ENCODE measurements at places on chromosomes 13 and 19.

DNA sequence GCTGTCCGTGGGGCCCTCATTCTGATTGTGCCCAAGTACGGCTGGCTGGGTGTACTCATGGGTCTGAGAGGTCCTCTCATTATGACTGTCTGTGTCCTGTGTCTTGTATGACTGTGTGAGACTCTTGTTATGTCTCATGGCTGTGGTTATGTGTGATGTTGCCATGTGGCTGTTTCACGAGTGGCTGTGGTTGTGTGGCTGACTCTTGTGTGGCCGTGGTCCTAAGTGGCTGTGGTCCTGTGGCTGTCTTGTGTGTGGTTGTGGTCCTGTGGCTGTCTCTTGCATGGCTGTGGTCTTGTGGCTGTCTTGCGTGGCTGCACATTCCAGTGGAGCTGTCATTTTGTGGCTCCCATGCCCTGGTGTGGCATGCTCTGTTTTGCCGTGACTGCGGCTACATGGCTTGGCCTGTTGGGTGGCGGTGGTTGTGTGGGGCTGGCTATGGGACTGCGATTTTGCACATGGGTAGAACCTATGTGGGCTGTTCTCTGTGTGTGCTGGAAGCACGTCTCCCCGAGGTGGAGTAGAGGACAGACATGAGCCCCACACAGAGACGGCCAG is 2.5 kb downstream of the LYL1 start:
- no peak for DNase-seq

GRCh38 chr19:51708811-51709210 is 15.0 kb downstream of the HAS1 start:
- DNase-seq, result no peak

DNA sequence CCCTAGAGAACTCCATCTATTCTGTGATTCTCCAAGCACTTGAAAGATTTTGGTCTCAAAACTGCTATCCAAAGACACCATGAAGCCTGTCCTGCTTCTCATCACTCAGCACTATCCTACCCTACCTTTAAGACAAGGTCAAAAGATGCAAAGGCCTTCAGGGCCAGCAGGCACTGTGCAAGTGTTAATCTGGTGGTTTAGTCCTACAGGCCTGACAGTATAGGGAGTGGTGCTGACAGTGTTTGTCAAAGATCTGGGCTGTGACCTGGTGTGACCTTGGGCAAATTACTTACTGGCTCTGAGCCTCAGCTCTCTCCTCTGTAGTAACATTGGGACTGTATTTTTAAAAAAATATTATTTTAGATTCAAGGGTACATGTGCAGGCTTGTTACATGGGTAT is 28.0 kb downstream of the SIAH3 start:
- DNase-seq, result no peak

- no peak for DNase-seq
Observed at GRCh38 chr13:31805841-31806240, 66.5 kb downstream of the RXFP2 start.

- no peak for DNase-seq
Observed at GRCh38 chr19:53102206-53102755, 941 bp downstream of the ZNF160 start.

DNA sequence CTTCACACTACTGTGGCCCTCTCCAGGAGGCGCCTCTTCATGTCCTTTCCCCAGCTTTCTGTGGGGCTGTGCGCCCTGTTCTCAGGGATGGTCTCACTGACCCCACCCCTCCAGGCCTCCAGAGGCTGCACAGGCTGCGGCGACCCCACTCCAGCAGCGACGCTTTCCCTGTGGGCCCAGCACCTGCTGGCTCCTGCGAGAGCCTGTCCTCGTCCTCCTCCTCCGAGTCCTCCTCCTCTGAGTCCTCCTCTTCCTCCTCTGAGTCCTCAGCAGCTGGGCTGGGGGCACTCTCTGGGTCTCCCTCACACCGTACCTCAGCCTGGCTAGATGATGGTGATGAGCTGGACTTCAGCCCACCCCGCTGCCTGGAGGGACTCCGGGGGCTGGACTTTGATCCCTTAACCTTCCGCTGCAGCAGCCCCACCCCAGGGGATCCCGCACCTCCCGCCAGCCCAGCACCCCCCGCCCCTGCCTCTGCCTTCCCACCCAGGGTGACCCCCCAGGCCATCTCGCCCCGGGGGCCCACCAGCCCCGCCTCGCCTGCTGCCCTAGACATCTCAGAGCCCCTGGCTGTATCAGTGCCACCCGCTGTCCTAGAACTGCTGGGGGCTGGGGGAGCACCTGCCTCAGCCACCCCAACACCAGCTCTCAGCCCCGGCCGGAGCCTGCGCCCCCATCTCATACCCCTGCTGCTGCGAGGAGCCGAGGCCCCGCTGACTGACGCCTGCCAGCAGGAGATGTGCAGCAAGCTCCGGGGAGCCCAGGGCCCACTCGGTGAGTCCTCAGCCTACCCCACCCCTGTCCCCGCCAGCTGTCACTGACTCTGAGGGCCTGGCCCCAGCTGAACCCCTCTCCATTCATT is 11.2 kb downstream of the ARHGAP33 start:
- no peak for DNase-seq

DNA sequence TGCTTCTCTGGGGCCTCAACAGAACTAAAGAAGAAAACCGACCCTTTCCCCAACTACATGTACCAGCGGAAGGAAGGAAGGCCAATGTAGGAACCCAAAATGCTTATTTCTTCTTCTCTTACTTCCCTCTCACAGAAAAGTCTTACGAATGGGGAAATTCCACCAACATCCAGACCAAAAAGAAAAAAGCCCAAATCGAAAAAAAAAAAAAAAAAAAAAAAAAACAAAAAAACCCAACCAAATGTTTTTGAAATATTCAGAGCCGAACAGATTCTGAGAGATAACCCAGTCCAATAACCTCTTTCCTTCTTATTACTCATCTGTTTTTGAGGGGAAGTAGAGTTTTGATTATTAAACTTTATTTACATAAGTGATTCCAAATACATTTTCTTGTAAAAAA is 3.9 kb downstream of the PPM1N start:
- DNase-seq, result no peak

GRCh38 chr13:59435024-59435423 is 728.7 kb downstream of the DIAPH3 start:
- no peak for DNase-seq

- no peak for DNase-seq
Observed at GRCh38 chr19:47095476-47096099, 18.0 kb downstream of the ZC3H4 start.

GRCh38 chr13:39373145-39373544 is 229.8 kb downstream of the LHFPL6 start:
- no peak for DNase-seq

DNA sequence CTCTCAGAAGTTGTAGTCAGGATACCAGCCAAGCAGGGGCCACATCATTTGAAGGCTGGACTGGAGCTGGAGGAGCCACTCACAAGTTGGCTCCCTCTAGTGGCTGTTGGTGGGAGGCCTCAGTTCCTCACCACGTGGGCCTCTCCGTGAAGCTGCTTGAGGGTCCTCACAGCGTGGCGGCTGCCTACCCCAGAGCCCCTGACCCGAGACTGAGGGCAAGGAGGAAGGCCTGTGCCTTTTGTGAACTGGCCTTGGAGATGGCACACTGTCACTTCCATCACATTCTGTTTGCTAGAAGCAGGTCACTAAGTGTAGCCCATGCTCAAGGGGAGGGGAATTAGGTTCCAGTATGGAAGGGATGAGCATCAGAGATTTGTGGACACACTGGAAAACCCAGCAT is 14.6 kb downstream of the GNA11 start:
- DNase-seq, result peak; percentile 85

DNA sequence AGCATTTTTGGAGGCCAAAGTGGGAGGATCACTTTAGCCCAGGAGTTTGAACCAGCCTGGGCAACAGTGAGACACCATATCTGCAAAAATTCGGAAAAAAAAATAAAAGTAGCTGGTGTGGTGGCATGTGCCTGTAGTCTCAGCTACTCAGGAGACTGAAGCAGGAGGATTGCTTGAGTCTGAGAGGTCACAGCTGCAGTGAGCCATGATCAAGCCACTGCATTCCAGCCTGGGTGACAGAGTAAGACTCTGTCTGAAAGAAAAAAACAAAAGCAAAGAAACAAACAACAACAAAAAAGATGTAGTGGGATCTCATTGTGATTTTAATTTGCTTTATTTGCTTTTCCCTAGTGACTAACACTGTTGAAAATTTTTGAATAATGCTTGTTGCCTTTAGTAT is 394.7 kb upstream of the KLHL1 start:
- DNase-seq, result no peak

GRCh38 chr13:50685956-50686355 is 157.5 kb downstream of the DLEU7 start:
- no peak for DNase-seq

All from HAP-1 (cell line).